ENCODE measurements at places on chromosomes 4 and X. TPM values are rescaled to one million over a fixed set of nuclear protein-coding genes. Genes with fewer than 3 reads are reported as not detected.

GRCh38 chr4:145099653-145100052 is 1.5 kb downstream of the ABCE1 start:
- H3K27ac ChIP-seq: no peak overlapping the region
- DNase-seq: no peak
- H3K27me3 ChIP-seq: no peaks in the 10 kb centered on the region
- no peak overlapping the region for H3K4me3 ChIP-seq
- no peaks in the 10 kb centered on the region for H3K36me3 ChIP-seq

Gene SYTL5
- total RNA-seq: 7.3 TPM

DNA sequence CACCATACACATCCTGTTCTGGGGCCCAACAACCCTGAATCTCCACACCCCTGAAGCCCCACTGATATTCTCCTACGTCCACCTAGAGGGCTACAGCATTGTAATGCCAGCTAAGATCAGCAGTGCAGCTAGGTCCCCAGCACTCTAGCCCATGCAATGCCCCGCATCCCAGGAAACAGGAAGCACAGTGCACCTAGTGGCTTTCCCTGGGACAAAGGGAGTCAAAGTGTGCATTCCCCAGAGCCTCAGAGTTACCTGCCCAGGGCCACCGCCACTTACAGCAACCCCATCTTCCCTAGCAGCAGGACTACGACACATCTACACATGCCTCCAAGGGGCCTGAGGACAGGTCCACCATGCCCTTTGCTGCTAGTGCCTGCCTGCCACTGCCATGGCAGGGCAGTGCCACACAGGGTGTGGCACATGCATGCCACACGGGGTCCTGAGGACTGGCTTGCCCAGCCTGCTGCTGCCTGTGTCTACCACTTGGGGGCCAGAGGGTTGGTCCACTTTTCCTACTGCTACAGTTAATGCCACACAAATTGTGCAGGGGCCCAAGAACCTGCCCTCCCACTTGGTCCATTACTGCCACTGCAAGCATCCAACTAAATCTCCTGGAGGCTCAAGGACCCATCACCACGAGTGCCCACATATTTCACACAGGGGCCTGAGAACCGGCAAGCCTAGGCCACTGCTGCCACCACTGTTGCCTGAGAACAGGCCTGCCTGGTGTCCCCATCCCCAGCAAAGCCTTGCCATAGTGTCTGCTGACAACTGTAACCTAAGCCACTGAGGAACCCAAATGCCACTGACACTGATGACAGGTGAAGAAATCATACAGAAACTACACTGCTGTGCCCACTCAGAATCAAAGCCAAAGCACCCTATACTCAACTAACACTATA is 23.7 kb downstream of the TLR6 start:
- no peak for DNase-seq
- H3K27ac ChIP-seq: no peak overlapping the region
- H3K4me3 ChIP-seq: no peak overlapping the region
- H3K4me1 ChIP-seq: no peaks in the 10 kb centered on the region
- no peaks in the 10 kb centered on the region for H3K27me3 ChIP-seq

- peaks cover 26% of the 10 kb centered on the region for H3K4me1 ChIP-seq
- DNase-seq: no peak
- no peaks in the 10 kb centered on the region for H3K27me3 ChIP-seq
- H3K36me3 ChIP-seq: no peaks in the 10 kb centered on the region
These were observed 2.8 kb upstream of the PITX2 start for GRCh38 chr4:110625576-110626257.

Gene UGT2B11
- not detected for total RNA-seq

- no peaks in the 10 kb centered on the region for H3K36me3 ChIP-seq
- no peak overlapping the region for H3K4me3 ChIP-seq
- H3K27me3 ChIP-seq: no peaks in the 10 kb centered on the region
- no peaks in the 10 kb centered on the region for H3K4me1 ChIP-seq
- no peak overlapping the region for H3K27ac ChIP-seq
These were observed 65.7 kb downstream of the GATB start for GRCh38 chr4:151694961-151695720.

Gene STEEP1
- total RNA-seq: 8.2 TPM

- no peaks in the 10 kb centered on the region for H3K27me3 ChIP-seq
- no peak overlapping the region for H3K4me3 ChIP-seq
- no peak overlapping the region for H3K27ac ChIP-seq
- H3K36me3 ChIP-seq: no peaks in the 10 kb centered on the region
- H3K4me1 ChIP-seq: no peaks in the 10 kb centered on the region
These were observed 38.9 kb downstream of the KIT start for GRCh38 chr4:54696649-54697048.

DNA sequence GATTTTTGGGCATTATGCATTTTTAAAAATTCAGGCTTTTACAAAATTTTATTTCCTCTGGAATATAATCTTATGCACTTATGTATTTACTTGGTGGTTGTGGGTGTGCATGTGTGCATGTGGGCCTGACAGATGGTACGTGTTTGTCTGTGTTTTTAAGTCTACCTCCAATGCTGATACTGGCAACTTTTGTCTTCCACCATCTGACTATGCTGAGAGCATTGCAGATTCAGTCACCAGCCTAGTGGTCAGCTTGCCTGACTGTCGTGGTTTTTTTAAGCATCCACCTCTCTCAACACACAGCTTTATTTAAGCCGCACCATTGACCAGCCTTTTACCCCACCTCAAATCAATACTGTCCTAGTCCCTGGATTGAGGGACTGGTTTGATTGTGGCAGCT is 37.1 kb downstream of the FSTL5 start:
- no peaks in the 10 kb centered on the region for H3K36me3 ChIP-seq
- no peak overlapping the region for H3K4me3 ChIP-seq
- H3K27ac ChIP-seq: no peak overlapping the region
- H3K4me1 ChIP-seq: no peaks in the 10 kb centered on the region
- no peak for DNase-seq

Gene SRPK3
- not detected for total RNA-seq

DNA sequence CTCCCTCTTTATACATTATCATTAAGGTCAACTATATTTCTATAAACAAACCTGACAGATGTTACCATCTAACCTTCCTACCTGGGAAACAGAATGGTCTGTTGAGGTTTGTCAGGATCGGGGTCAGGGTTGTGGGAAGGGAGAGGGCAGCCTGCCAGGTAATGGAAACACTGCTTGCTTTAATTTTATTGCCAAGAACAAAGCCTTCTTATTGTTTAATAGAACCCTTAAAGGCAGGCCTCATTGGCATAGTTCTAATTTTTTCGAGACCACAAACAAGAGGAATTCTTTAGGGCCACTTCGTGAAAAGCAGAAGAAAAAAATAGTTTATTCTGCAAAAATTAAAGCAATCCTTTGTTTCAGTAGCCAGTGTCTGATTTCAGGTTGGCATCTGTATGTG is 113.2 kb downstream of the MID1 start:
- no peak overlapping the region for H3K27ac ChIP-seq
- H3K36me3 ChIP-seq: no peaks in the 10 kb centered on the region
- H3K4me1 ChIP-seq: no peaks in the 10 kb centered on the region
- no peak overlapping the region for H3K4me3 ChIP-seq
- H3K27me3 ChIP-seq: no peaks in the 10 kb centered on the region

DNA sequence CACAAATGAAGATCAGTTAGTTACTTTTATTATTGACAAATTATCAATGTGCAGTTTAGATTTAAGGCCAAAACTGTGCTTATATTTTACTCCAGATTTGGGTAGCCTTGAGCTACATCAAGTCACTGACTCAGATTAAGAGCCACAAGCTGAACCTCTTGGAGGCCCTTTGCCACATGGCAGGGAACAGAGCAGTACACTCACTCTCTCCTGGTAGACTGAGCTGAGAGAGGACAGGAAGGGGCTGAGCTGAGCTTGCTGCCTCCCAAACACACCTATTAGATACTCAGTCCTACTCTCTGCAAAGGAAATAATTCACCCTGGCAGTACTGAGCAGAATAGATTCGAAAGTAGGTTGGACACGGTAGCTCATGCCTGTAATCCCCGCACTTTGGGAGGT is 7.8 kb downstream of the STAP1 start:
- H3K27ac ChIP-seq: no peak overlapping the region
- H3K27me3 ChIP-seq: no peaks in the 10 kb centered on the region
- no peaks in the 10 kb centered on the region for H3K36me3 ChIP-seq

Gene GSPT2
- total RNA-seq: 3.1 TPM

GRCh38 chrX:29555465-29556091 is 659.8 kb upstream of the MAGEB2 start:
- no peaks in the 10 kb centered on the region for H3K36me3 ChIP-seq
- no peak overlapping the region for H3K4me3 ChIP-seq
- no peak overlapping the region for H3K27ac ChIP-seq
- H3K4me1 ChIP-seq: no peaks in the 10 kb centered on the region
- H3K27me3 ChIP-seq: no peaks in the 10 kb centered on the region
- DNase-seq: no peak

Gene TMPRSS11A
- total RNA-seq: not detected

DNA sequence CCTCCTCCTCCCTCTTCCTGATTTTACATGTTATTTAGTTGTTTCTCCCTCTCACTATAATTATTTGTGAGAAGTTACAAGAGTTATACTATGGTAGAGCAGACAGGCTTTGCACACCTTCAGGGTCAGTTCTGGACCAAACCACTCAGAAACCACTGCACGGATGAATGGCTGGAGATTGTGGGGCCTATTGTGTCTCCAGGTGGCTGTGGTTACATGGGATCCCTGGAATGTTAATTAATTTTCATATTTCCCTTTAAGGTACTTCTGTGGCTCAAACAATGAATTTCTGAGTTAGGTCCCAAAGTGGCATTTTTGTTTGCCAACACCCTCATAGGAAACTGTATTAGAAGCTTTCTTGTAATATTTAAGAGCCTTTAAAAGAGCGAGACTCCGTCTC is 151.9 kb downstream of the BMPR1B start:
- H3K4me1 ChIP-seq: no peaks in the 10 kb centered on the region
- no peak overlapping the region for H3K27ac ChIP-seq
- no peak overlapping the region for H3K4me3 ChIP-seq

DNA sequence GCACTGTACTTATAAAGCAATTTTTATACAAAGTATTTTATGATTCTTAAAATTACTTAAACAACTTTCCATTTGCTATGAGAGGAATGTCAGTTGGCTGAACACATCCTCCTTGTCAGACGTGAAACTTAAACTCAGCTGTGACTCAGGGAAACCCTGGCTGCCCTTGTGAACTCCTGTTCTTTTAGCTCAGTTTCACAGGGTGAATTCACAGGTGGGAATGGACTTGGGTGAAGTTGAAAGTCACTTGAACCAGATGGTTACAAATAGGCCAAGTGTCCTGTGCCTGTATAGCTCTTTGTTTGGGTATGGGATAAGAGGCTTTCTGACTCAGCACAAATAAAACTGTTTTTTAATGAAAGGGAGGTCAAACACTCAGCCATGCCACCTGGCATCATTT is 67.4 kb upstream of the FAM47B start:
- H3K4me1 ChIP-seq: no peaks in the 10 kb centered on the region
- no peak for DNase-seq
- H3K27me3 ChIP-seq: no peaks in the 10 kb centered on the region
- no peak overlapping the region for H3K27ac ChIP-seq
- no peak overlapping the region for H3K4me3 ChIP-seq
- no peaks in the 10 kb centered on the region for H3K36me3 ChIP-seq

Gene RPA4
- total RNA-seq: 2.9 TPM

DNA sequence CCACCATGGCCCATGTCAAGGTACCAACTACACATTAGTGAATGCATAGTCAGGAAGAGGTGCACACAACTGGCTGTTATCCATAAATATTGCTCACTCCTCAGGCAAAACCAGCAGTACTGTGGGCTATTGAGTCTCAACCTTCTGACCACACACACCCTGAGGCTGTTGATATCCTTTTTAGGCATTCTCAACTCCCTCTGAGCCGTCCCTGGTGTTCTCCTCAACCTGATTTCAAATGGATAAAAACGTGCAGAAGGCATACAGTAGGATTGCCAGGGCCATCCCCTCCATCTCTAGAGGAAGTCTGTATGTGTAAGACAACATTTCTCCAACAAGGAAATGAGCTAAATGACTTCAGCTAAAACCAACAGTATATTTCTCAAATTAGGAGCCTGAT is 98.7 kb upstream of the KLHL13 start:
- no peak for DNase-seq
- no peak overlapping the region for H3K27ac ChIP-seq
- H3K4me3 ChIP-seq: no peak overlapping the region
- no peaks in the 10 kb centered on the region for H3K27me3 ChIP-seq

GRCh38 chrX:79630033-79631009 is 263.2 kb upstream of the ITM2A start:
- H3K36me3 ChIP-seq: no peaks in the 10 kb centered on the region
- no peak overlapping the region for H3K4me3 ChIP-seq
- H3K4me1 ChIP-seq: no peaks in the 10 kb centered on the region
- H3K27ac ChIP-seq: no peak overlapping the region
- H3K27me3 ChIP-seq: no peaks in the 10 kb centered on the region
- DNase-seq: no peak

DNA sequence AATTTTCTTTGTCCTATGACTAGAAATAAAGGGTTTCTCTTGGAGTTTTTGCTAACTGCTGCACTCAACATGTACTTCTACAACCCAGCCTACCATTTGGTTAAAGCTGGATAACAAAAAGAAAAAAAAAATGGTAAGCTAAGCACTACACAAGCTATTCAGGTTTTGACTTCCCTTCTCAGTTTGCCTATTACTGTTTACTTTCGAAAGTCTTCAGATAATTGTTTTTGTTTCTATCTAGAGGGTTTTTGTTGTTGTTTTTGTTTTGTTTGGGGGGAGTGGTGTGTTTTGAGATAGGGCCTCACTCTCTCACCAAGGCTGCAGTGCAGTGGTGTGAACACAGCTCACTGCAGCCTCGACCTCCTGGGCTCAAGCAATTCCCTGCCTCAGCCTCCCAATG is 46.6 kb downstream of the CLOCK start:
- no peaks in the 10 kb centered on the region for H3K36me3 ChIP-seq
- H3K4me3 ChIP-seq: no peak overlapping the region
- DNase-seq: no peak
- no peaks in the 10 kb centered on the region for H3K4me1 ChIP-seq

DNA sequence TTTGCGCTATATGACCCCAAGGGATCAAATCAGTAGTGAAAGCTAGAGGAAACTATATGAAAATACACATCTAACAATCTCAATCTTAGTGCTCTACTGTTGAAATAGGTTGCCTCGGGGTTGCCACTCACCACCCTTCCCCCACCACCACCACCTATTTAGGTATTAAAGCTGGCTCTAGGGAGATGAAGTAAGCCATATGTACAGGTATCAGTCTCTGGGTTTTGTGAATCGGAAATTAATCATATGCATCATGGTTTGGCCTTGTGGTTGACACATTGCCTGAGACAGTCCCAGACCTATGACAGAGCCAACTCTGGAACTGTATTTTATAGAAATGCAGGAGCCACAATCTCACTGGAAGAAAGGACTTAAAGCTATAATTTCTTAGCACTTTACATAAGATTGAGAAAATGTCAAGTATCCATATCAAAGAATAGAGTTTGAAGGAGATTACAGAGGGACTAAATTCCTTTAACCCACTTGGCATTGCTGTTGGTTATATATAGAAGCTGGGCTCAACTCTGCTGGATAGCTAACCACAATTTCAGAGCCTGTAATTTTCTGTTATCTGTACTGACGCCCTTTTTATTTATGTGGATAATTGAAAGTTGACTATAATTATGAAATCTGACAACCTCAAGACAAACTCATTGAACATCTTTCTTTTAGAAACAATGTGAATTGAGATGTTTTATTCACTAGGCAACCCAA is 26.7 kb upstream of the BMP2K start:
- no peak overlapping the region for H3K27ac ChIP-seq
- no peaks in the 10 kb centered on the region for H3K36me3 ChIP-seq
- no peak overlapping the region for H3K4me3 ChIP-seq
- H3K4me1 ChIP-seq: no peaks in the 10 kb centered on the region
- no peak for DNase-seq
- no peaks in the 10 kb centered on the region for H3K27me3 ChIP-seq

GRCh38 chrX:3142259-3143042 is 101.2 kb downstream of the ARSF start:
- H3K36me3 ChIP-seq: no peaks in the 10 kb centered on the region
- H3K27ac ChIP-seq: no peak overlapping the region
- H3K4me1 ChIP-seq: peaks cover 24% of the 10 kb centered on the region
- no peak overlapping the region for H3K4me3 ChIP-seq
- H3K27me3 ChIP-seq: no peaks in the 10 kb centered on the region
- DNase-seq: no peak

All from body of pancreas (tissue), 4 donors.